Renal cortical epithelial cell (primary cell): ENCODE measurements at places on chromosomes 12 and 14. TPM values are rescaled to one million over a fixed set of nuclear protein-coding genes. Genes with fewer than 3 reads are reported as not detected.

DNA sequence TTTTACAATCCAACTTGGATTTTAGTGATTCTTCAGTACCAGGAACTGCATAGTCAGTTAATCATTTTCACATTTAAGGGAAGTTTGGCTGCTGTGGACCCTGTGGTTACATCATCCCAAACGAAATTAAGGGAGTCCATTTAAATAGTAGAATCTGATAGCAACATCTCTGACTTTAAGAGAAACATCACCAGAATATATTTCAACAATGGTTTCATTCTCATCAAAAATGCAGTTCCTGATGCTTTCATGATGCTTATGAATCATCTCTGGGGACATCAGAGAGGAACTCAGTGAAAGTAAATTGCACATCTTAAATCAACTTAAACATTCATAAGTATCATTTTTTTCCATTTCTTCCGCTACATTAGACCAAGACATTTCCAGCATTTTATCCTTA, 1170.7 kb downstream of the FSCB start:
- no peak for DNase-seq

DNA sequence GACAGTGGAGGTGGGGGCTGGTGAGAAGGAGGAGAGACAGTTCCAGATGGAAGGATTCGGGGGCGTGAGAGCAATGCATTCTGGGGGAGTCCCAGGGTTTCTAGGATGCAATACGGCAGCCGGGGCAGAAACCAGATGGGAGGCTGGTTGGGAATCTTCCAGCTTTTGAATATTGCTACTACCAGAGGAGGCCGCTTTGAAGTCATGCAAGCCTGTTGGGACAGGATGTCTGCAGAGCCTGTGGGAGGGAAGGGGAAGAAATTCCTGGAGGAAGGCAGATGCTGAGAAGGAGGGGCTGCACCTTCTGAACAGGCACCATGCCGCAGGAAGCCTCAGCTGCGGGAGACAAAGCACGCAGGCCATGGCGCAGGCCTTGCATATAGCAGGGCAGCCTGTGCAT, 105.4 kb downstream of the APAF1 start:
- DNase-seq = no peak

TCTN1 gene
- 11.8 and 56.2 TPM in 2 replicates for total RNA-seq

PA2G4 gene
- total RNA-seq = 148 and 159 TPM in 2 replicates

RTN1 gene
- total RNA-seq = 0.05 TPM in 1 of 2 replicates, not detected in the other

DNA sequence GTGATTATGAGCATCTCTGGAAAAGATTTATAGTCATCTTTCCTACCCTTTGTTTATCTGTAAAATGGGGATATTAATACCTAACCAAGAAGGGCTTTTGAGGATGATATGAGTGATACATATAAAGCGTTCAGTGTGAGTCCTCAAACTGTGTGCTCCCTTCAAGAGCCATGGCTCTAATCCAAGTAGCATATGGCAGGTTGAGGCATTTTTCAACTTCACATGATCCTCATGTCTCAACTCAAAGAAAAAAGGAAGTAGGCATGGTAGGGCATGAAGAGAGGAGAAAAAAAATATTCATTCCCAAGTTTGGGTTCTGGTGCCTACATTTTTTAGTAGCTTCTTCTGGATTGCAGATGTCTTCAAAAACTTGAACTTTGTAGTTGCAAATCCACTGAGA, 286.3 kb upstream of the ATP2B1 start:
- no peak for DNase-seq

DNA sequence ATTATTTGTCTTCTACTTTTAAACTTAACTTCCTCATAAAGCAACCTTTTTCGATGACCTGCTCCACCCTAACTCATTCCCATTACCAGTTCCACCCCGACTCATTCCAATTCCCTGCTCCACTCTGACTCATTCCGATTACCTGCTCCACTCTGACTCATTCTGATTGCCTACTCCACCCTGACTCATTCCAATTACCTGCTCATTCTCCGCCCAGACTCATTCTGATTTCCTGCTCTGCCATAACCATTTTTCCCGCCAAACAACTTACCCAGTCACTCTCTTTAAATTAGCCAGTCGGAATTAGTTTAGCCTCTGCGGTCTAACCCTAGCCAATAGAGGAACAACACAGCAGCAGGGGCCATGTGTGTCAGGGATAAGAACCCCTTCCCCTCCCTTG, 249.1 kb downstream of the DPY19L2 start:
- peak; percentile 82 for DNase-seq

- peak; percentile 45 for DNase-seq
Observed at GRCh38 chr14:75831455-75831854, 150.3 kb downstream of the TGFB3 start.
